ENCODE measurements at places on chromosomes 7 and 10.
A peak's percentile ranks its signal among the peaks of the same experiment; 100 is the strongest.

GRCh38 chr10:7593063-7593462, 73.7 kb downstream of the ITIH5 start:
- no peak for DNase-seq

DNA sequence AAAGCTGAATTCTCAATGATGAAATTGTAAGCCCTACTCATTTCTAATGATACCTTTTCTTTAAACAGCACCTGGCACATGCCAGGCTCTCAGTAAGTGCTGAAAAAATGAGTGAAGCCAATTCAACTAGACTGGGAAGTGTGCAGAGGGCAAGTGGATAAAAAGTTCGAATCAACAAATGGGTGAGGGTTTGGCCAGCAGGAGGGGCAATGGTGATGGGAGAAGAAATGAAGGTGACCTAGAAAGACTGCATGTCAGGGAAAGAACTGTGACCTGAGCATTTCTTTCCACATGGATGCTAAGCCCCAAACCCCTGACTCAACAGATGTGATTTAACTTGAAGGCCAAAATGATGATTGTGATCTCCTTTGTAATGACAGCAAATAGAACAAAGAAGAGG, 54.6 kb downstream of the DKK1 start:
- DNase-seq = no peak

DNA sequence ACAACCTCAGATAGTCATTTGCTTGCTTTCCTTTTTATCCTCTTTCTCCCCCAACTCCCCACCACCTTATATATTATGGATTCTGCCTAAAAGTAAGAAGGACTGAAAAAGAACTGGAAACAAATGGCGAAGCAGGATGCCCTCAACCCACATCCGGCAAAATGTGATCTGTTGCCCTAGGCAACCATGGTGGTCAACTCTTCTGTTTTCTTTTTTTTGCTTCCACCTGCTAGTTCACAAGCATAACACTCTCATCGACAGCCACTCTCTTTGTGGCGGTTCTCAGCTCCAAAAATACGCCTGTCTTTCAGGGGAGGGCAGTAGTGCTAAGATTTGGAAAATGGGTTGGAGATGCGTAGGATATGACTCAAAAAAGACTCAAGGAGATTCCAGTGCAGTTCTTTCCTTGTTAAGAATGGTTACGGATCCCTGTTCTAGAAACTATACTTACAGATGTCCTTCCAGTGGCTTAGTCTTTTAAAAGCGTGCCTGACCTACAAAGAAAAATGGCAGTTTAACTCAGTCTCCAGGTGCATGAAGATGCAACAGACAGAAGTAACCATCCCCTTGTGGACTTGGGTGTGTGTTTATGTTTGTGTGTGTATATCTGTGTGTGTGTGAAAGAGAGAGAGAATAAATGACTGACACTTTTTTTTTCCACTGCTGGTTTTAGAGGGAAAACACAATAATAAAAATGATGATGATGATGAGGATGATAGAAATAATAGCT, 10.7 kb downstream of the APBB1IP start:
- DNase-seq = no peak

- DNase-seq = no peak
These were observed 205.3 kb upstream of the HABP2 start for GRCh38 chr10:113347508-113347907.

DNA sequence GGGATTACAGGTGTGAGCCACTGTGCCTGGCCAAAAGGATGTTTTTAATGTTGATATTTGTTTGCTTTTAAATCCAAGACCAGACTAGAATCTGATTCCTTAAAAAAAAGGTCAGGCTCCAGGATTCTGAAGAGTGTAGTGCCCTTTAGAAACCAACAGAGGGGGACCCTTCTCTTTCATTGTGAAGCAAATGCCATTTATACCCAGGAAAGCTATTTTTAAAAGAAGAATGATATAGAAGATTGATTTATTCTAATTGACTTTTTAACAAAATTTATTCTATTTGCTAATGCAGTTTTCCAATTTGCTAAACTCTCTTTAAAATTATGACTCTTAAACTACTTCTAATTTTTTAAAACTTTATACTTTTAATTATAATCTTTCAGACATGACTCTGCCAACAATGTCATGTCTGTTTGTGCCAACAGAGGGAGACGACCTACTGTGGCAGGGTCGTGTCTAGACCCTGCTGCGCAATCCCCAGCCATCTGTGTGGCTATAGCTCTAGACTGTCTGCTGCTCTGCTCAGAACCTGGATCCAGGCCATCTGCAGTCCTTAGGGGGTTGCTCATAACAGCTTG, 201.0 kb upstream of the IMMP2L start:
- peak; percentile 54 for DNase-seq

DNA sequence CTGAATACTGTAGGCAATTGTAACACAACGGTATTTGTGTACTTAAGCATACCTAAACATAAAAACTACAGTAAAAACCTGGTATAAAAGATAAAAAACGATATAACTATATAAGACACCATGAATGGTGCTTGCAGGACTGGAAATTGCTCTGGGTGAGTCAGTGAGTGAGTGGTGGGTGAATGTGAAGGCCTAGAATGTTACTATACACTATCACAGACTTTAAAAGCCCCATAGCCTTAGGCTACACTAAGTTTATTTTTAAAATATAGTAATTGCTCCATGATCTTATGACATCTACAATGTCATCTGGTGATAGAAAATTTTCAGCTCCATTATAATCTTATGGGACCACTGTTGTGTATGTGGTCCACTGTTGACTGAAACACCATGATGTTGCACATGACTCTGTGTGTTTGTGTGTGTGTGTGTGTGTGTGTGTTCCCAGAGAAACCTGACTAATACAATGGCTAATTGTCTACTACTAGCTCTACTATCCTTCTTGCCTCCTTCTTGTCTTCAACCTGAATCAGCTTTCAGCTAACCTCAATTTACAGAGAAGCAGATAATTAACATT, 27.6 kb upstream of the PRPF18 start:
- no peak for DNase-seq

- DNase-seq = no peak
These were observed 107.5 kb upstream of the KIF5B start for GRCh38 chr10:32163762-32164148.

DNA sequence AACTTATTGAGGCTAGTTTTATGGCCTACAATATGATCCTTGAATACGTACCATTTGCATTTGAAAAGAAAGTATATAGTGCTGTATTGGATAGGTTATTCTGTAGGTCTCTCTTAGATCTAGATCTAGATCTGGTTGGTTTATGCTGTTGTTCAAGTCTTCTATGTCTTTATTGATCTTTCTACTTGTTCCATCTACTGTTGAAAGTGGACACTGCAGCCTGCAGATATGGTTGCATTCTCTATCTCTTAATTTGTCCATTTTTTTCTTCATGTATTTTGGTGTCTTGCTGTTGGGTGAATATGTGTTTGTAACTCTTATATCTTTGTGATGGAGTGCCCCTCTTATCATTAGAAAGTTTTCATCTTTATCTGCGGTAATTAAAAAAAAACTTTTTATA, 139.4 kb upstream of the PCDH15 start:
- DNase-seq = no peak

DNA sequence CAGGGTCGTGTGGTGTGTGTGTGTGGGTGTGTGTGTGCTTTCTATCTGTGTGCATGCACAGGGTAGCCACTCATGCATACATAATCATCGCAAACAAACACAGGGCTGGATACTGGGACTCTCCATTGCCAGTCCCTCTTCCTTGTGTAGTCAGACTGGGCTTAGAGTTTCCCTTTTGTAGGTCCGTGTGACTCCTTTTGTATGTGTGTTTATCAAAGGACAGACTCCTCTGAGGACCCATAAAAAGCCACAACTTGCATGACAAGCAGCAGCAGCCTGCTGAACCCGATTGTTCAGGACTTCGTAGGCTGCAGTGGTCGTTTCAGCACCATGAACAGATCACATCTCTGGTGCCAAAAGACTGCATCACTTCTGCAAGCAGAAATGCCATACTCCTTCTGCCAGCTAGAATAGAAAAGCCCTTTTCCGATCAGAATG, 895 bp downstream of the VSTM2A start:
- DNase-seq = no peak

- DNase-seq = no peak
These were observed 17.2 kb downstream of the RET start for GRCh38 chr10:43094085-43094484.

DNA sequence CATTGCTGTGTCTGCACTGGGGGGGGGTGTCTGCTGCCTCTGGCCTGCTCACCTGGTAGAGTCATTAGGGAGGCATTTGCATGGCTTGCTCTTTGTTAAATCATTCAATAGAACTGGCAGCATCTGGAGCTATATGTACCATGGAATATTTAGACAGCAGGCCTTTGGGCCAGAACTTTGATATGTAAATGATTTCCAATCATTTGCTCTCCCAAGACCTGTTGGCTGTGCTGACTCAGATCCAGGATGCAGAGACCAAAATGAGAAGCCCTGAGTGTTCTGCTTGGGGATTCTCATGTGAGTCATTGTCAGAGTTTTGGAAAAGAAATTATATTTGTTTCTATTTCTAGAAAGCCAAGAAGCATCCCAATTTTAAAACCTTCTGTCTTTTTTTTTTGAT, 257.6 kb upstream of the IGFBP3 start:
- no peak for DNase-seq

- DNase-seq = no peak
These were observed 109.6 kb downstream of the KIF20B start for GRCh38 chr10:89810908-89811525.

DNA sequence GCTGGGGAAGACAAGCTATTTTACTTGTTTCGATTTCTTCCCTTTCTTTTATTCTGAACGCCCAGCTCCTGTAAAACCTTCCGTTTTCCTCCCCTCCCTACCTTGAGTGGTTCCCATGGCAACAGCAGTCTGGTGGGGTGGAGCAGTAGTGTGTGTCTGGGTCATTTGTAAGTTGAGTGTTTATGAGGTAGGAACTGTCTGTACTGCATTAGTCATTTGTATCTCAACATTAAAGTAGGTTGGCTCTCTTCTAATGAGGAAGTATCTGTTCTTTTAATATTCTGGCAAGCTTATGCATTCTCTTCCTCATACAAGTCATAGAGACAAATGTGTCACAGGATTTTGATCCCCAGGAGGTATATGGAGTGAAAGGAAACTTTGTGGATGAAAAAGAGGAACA, 85.3 kb upstream of the CCDC6 start:
- DNase-seq = peak; percentile 47

DNA sequence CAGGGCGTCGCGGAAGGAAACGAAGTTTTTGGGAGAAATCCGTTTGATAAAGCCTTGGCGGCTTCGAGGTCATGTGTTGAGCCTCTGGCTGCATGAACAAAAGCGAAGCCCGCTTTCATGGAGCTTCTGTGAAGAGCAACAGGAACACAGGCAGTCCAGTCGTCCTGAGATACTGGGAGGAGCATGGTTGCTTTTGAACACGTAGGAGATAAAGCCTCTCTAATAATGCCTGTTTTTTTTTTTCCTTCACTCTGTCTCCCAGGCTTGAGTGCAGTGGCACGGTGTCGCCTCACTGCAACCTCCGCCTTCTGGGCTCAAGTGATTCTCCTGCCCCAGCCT, 473 bp upstream of the ZNF32 start:
- DNase-seq = no peak

- DNase-seq = no peak
These were observed 5.2 kb downstream of the DUSP5 start for GRCh38 chr10:110502851-110503301.

GRCh38 chr10:110631934-110632333, 12.2 kb upstream of the RBM20 start:
- no peak for DNase-seq
